Sigmoid colon (tissue), 7 donors: ENCODE measurements at places on chromosomes 13 and 19. TPM values are rescaled to one million over a fixed set of nuclear protein-coding genes. Genes with fewer than 3 reads are reported as not detected.

DNA sequence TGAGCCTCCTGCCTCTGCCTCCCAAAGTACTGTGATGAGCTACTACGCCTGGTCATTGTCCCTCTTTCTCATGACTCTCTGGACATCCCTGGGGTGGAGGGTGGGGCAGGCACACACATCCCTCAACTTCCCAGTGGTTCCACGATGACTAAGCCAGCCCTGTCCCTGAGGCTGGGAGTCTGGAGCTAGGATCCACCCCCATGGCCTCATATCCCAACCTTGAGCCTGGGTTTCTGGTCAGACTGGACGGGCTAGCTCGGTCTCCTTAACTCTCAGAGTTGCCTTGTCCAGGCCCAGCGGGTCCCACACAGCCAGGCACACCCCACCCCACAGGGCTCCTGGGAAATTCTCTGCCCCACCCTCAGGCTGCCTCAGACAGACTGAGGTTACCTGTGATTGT is 19.6 kb downstream of the IER2 start:
- peaks cover 31% of the 10 kb centered on the region for H3K4me1 ChIP-seq
- DNase-seq: no peak
- H3K27me3 ChIP-seq: no peaks in the 10 kb centered on the region
- no peak overlapping the region for H3K4me3 ChIP-seq

LRRC8E gene
- total RNA-seq: not detected

- H3K4me3 ChIP-seq: no peak overlapping the region
- peak overlapping the region; percentile 18 for H3K27ac ChIP-seq
- peaks cover 93% of the 10 kb centered on the region for H3K4me1 ChIP-seq
- H3K36me3 ChIP-seq: no peaks in the 10 kb centered on the region
These were observed 5.9 kb downstream of the LSM14A start for GRCh38 chr19:34178274-34178610.

LMTK3 gene
- not detected for total RNA-seq

- no peak overlapping the region for H3K27ac ChIP-seq
- no peak for DNase-seq
- no peaks in the 10 kb centered on the region for H3K27me3 ChIP-seq
- H3K36me3 ChIP-seq: no peaks in the 10 kb centered on the region
- no peak overlapping the region for H3K4me3 ChIP-seq
These were observed 295.4 kb downstream of the SLITRK6 start for GRCh38 chr13:85503797-85504196.

DNA sequence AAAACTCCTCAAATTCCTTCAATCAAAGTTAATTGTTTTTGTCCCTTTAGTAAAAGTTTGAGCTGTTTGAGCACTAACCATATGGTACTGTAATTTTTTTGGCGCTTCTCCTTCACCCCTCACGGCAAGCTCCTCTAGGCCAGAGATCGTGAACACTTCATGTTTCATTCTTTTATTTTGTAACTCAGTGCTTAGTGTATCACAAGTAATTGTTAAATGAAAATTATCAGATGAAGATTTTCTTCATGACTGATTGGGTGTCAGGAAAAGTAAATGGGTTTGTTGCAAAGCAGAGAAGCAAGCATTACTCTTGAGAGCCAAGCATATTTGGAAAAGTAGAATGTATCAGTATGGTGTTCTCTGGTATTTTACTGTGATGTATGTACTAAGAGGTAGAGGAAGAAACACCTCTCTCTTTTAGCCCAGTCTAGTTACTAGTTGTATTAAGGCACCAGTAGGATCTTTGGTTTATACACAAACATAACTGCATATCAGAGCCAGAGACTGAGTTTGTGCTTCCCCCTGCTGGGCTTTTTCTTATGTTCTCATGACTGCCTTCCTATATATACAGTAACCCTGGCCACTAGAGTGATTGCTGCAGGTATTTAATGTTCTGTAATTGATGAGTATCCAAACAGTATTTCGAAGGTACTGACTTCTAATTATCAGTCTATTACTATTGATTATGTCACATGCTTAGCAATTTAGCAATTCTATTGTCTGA is 202.3 kb upstream of the KLHL1 start:
- H3K36me3 ChIP-seq: no peaks in the 10 kb centered on the region
- H3K27ac ChIP-seq: no peak overlapping the region
- no peaks in the 10 kb centered on the region for H3K4me1 ChIP-seq
- no peak overlapping the region for H3K4me3 ChIP-seq

DNA sequence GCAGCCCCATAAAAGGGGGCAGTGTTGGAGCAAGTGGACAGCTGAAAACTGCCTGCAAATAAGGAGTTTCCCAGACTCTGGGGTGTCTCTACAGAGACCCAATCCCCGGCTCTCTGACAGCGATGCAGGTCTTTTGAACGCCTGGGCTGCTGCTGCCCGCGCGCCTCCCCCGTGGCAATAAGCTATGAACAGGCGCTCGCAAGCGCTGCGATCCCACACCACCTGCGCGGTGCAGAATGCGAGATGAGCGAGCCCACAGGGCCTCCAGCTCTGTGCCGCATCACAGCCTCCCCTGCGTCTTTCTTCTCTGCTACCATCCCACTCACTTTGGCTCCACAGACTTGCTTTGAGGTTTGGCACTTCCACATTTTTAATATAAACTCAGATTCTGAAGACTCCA is 62.3 kb downstream of the KCTD15 start:
- no peak overlapping the region for H3K27ac ChIP-seq
- no peak overlapping the region for H3K4me3 ChIP-seq
- no peaks in the 10 kb centered on the region for H3K27me3 ChIP-seq
- no peaks in the 10 kb centered on the region for H3K36me3 ChIP-seq

PSG2 gene
- total RNA-seq: not detected

DNA sequence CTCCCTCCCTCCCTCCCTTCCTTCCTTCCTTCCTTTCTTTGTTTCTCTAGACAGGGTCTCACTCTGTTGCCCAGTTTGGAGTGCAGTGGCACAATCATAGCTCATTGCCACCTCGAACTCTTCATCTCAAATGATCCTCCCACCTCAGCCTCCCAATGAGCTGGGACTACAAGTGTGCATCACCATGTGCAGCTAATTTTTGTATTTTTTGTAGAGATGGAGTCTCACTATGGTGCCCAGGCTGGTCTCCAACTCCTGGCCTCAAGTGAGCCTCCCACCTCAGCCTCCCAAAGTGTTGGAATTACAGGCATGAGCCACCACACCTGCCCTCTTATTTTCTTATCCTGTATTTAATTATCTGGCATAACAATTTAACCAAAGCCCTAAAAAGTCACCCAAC is 4.4 kb downstream of the UPK1A start:
- no peak for DNase-seq
- H3K4me3 ChIP-seq: no peak overlapping the region
- H3K27me3 ChIP-seq: peaks cover 5% of the 10 kb centered on the region
- no peaks in the 10 kb centered on the region for H3K36me3 ChIP-seq
- no peak overlapping the region for H3K27ac ChIP-seq

DNA sequence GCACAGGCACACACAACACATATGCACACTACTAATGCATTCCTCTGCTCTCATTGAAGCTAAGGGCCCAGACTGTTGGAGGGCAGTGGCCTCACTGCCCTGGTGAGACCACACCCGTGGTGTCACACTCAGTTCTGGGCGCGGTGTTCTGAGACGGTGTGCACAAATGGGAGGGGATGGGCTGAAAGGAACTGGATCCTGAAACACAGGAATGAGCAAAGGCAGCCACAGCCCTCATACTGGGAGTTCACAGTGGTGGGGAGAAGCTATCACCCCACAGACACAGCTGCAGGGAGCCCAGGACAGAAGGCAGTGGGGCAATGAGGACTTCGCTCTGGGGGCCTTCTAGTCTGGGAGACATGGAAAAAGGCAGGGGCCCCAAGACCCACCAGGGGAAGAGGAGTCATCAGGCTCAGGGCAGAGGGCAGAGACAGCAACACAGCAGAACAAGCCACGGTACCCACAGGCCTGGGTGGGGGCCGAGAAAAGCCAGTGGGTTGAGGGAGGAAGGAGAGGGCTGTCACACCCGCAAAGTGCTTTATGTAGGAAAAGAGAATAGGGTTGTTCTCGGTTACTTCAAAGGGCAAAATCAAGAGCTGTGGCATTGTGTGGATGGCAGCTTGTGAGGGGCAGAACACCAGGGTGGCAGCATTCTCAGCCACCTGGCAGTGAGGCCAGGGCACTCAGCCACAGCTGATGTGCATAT is 75.4 kb upstream of the GPR183 start:
- peak; percentile 50 for DNase-seq
- H3K27ac ChIP-seq: no peak overlapping the region
- no peaks in the 10 kb centered on the region for H3K27me3 ChIP-seq
- peaks cover 38% of the 10 kb centered on the region for H3K36me3 ChIP-seq
- H3K4me1 ChIP-seq: no peaks in the 10 kb centered on the region

DNA sequence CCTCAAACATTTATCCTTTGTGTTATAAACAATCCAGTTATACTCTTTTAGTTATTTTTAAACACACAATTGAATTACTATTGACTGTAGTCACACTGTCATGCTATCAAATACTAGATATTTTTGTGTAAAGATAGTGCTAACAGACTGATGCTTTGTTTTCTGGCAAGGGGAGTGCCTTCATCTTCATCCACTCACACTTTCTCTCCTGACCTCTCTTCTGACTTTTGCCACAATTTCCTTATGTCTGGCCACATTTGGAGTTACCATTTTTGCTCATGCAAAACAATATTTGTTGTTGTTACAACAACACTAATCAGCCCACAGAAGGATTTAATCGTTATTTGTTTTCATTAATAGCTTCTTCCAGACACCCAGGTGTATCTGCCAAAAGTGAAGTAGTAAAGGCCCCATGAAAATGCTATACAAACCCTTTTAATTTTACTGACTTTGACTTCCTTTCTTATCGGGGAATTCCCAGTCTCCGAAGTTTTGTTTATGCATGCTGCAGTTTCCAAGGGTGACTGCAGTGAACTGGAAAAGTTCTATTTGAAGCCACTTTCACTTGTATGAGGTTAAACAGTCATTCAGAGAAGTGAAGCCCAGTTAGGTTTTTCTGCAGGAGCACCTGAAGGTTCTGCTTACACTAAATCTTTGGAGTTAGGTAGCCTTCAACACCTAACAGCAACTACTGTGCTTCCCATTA is 66.1 kb upstream of the FRY start:
- H3K4me3 ChIP-seq: no peak overlapping the region
- H3K27me3 ChIP-seq: no peaks in the 10 kb centered on the region
- peaks cover 10% of the 10 kb centered on the region for H3K4me1 ChIP-seq
- H3K27ac ChIP-seq: peak overlapping the region; percentile 29
- H3K36me3 ChIP-seq: no peaks in the 10 kb centered on the region
- DNase-seq: no peak

ONECUT3 gene
- not detected for total RNA-seq

- H3K4me3 ChIP-seq: no peak overlapping the region
- no peak overlapping the region for H3K27ac ChIP-seq
- H3K4me1 ChIP-seq: no peaks in the 10 kb centered on the region
- no peaks in the 10 kb centered on the region for H3K36me3 ChIP-seq
- H3K27me3 ChIP-seq: no peaks in the 10 kb centered on the region
These were observed 756.1 kb downstream of the UQCRFS1 start for GRCh38 chr19:28456708-28457320.
